Stimulated activated CD8-positive, alpha-beta memory T cell treated with anti-CD3 and anti-CD28 coated beads, Interleukin-7, amount 100 ng/mL, for 1 hour (primary cell): ENCODE measurements at places on chromosomes 3 and 15.

- no peak for DNase-seq
Measured at GRCh38 chr3:143208976-143209714, 89.6 kb downstream of the CHST2 start.

DNA sequence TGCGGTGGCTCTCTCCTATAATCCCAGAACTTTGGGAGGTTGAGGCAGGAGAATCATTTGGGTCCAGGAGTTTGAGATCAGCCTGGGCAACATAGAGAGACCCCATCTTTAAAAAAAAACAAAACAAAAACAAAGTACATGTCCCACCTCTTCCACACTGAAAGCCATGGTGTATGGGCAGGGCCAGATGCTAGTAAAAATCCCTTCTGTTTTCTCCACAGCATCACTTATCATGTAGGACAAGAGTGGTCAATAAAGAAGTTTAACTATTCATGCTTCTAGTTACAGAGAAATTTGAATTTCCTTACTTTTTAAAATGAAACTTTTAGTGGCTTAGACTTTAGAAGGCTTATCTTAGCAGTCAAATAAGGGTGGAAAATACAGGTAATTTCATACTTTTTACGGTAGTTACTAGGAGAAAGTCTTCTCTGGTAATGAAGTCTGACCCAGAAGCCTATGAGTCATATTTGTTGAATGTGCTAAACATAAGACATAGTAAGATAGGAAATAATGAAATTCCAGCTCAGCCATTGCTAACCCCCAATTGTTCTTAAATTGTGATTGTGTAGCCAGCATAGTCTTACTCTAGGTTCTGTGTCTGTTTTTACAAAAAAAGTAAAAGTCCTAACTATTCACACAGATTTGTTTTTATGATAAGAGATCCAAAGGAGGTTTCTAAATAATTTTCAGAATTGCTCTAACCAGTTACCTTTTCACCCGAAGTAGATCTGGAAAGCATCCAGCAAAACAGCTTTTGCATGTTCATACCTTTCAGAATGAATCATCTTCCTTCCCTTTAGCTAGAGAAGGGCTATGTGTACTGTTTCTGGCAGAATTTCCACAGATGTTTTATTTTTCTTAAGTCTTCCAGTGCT, 16.4 kb upstream of the ZNF609 start:
- no peak for DNase-seq

DNA sequence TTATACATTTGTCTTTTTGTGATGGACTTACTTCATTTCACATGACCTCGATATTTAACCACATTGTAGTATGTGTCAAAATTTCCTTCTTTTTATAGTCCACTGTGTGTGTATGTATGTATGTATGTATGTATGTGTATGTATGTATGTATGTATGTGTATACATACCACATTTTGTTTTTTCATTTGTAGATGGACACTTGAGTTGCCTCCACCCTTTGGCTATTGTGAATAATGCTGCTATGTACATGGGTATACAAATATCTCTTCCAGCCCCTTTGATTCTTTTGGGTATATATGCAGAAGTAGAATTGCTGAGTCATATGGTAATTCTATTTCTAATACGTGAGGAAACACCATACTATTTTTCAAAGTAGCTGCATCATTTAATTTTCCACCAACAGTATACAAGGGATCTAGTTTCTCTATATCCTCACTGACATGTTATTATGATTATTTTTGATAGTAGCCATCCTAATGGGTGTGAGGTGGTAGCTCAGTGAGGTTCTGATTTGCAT, 228.2 kb downstream of the OPA1 start:
- no peak for DNase-seq

DNA sequence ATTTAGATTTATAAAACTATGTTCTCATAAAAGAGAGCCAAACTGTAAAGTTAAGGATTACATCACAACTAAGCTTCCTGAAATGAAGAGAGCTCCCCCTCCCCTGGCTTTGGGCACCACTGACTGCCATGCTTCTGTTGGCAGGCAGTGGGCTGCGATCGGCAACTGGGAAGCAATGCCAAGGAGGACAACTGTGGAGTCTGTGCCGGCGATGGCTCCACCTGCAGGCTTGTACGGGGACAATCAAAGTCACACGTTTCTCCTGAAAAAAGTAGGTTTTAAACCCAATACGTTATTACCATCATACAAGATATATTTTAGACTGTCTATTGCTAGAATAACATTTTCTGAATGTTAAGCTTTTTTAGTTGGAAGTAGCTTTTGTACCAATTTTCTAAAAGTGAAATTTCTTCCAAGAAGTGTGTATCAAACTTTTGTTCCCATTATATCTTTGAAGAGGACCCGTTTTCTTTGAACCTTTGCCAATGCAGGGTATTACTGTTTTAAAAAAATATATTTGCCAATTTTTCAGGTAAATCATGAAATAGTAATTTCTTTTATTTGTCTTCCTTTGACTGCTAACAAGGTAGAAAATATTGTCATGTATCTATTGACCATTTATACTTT, 184.1 kb downstream of the ADAMTSL3 start:
- no peak for DNase-seq

DNA sequence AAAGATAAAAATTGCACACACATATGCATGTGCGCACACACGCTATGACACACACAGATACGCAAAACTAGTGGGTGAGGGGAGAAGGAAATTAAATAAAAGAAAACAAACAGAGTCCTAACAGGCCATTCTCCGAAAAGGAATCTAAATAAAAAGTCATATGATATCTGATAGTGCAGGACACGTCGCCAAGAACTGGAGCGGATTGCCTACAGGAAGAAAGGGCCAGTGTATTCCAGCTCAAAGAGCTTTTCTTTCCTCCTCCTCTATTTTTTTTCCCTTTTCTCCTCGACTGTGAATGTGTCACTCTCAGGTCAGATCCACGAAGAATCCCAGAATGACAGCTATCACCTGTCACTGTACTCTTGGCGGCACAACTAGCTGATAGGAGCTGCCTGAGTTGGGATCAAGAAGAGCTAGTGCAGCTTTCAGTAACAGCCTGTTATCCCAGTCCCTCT, 157.8 kb downstream of the TIGIT start:
- no peak for DNase-seq

GRCh38 chr3:71903936-71904335, 119.0 kb upstream of the PROK2 start:
- DNase-seq = no peak

- DNase-seq = no peak
Measured at GRCh38 chr3:42118762-42119361, 27.7 kb downstream of the TRAK1 start.

GRCh38 chr15:81887912-81888311, 157.9 kb downstream of the MEX3B start:
- no peak for DNase-seq

- DNase-seq = no peak
Measured at GRCh38 chr3:38001456-38002081, 11.0 kb downstream of the VILL start.

DNA sequence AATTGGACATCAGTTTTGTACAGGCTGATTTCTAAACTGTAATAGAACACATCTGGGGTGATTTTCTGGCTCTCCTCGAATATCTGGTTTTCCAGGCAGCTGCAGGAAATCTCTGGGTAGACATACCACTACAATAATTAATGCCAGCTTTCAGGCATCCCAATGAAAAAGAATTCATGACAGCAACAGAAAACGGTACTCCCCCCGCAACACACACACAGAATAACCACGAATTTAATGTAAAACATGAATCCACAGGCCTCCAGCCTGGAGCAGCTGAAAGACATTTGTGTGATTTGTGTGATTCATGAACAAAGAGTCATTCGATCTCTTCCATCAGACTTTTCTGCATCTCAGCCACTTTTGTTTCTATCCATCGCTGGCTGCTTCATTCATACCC, 262.2 kb downstream of the MAGI1 start:
- DNase-seq = no peak

DNA sequence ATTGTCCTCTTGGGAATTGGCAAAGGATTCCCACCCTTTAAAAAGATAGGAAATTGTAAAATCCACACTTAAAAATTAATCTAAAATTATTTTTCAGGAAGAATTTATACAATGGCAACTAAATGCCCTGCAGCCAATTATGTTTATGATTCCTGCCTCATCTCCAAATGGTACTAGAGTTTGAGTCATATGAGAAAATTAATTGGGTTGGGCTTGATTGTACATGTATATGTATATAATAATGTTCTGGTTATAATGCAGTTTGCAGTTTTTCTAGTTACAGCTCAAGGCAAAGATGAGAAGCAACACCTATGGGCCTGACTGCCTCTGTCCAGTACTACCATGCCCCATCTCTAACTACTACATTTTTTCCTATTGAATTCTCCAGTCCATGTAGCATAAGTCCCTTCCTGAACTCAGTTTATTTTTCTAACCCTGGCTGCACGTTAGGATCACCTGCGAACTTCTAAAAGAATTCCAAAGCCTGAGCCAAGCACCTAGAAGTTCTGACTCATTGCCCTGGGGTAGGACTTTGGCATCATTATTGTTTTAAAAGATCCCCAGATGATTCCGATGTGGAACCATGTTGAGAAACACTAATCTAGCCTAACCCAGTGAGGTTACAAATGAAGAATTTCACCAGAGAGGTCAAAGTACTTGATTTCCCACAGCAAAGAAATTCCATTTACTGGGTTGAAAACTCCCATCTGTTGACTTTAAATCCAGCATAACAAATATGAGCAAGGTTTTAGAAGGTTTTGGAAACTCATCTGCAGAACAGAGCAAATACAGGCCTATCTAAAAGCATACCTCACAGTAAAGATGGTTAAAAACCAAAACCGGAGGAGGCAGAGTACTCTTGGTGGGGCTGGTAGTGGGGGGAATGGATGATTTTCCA, 19.4 kb downstream of the TGFBR2 start:
- no peak for DNase-seq

GRCh38 chr15:66617137-66618090, 51.6 kb upstream of the LCTL start:
- no peak for DNase-seq

- DNase-seq = no peak
Measured at GRCh38 chr3:195899701-195900435, 8.5 kb downstream of the TNK2 start.

DNA sequence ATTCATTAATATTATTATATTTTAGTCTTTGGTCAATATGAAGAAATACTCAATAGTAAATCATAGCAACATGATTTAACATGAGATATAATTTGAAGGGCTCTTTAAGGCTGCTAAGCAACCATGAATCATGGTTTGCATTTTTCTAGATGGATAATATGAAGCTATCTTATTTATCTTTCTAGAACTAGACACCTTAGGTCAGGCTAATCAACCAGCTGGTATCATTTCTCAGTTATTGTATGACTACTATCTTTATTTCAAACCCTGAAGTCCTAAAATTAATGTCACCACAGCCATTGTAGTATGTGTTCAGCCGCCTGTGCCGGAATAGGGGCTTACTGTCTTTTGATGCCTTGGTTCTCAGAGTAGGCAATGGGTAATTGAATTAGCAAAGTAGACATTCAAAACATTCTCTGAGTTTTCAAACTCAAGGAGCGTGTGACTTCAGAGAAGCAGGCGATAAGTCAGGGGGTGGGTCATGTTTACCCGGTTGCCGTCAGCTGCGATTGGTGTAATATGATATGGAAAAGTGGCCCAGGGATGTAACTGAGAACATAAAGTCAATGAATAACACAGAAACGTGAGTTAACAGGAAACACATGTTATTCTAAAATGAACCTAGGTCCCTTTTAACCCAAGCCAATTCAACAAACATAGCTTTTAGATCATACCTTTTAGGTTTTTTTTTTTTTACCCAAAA, 93.4 kb upstream of the CTDSPL start:
- no peak for DNase-seq

DNA sequence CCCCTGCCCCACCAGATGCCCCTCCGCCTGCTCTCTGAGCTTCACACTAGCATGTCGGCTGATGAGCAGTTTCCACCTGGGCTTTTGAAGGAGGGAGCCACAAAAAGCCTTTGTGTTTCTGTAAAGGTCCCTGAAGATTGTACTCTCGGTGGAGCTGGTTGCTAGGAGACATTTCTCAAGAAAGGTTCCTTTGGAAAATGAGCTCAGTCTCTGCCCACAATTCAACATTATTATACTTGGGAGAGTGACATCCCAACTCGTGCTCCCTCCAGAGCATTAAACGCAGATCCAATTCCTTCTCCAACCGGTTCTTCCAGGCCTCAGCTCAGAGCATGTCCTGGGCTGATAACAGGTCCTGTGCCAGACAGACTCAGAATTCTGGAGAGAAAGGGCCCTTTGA, 26.8 kb upstream of the FAM107A start:
- no peak for DNase-seq

DNA sequence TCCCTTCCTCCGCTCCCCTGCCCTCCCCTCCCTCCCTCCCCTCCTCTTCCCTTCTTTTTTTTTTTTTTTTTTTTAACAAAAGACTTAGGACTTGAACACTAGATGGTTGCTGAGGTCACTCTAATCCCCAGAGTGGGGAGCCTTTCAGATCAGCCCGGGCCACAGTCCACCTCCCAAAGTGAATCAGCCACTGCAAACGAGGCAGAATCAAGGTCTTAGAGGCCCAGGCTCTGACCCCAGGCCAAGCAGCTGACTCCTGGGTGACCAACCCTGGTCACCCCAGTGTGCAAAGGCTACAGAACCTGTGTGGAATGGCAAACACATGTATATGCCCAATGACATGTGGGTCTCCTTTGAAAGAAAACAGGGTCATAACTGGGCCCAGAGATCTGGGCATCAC, 18.3 kb upstream of the EHD4 start:
- DNase-seq = no peak

DNA sequence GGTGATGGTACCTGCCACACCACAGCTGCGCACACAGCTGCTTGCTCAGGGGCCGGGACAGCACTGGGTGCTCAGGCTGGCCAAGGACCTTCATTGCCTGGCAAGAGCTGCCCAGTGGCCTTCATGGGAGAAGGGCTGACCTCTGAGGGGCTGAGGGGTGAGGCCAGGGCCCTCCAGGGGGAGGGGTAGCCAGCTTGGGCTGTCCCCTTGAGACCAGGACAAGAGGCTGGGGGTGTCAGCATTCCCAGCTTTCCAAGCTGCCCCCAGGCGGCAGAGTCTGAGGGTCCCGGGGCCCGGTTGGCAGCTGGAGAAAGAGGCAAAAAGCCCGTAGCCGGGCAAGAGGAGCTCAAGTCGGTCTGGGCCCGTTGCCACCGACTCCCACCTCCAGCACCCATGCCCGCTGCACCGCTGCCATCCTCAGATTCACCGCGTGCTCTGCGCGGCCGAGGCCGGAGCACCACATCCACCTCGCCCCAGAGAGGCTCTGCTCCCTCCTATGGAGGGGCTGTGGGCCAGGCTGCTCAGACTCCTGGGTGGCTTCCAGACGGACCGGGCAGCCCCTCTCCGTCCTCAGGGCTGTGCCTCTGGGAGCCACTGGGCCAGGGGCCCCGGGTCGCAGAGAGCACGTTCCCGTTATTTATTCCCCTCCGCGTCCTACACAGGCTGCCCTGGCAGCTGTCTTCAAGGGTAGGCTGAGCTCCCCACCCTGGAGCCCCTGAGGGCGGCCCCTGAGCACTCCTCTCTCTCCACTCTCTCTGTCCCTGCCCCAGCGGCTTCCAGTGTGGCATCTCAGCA, 51.5 kb downstream of the PLXNA1 start:
- DNase-seq = no peak

DNA sequence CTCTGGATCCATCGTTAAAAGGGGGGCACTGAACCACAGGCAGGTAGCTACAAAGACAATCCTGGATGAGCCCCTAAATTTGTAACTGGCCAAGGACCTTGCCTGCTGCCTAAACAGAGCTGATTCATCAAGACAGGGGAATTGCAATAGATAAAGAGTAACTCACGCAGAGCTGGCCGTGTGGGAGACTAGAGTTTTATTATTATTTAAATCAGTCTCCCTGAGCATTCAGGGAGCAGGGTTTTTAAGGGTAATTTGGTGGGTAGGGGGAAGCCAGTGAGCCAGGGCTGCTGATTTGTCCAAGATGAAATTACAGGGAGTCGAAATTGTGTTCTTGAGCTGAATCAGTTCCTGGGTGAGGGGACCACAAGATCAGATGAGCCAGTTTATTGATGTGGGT, 885.1 kb upstream of the CADM2 start:
- DNase-seq = no peak
